ENCODE measurements at places on chromosomes 4 and X. TPM values are rescaled to one million over a fixed set of nuclear protein-coding genes. Genes with fewer than 3 reads are reported as not detected.

CENPVL2 gene
- total RNA-seq: 0.25 TPM

KDR gene
- total RNA-seq: 2.5 TPM

DNA sequence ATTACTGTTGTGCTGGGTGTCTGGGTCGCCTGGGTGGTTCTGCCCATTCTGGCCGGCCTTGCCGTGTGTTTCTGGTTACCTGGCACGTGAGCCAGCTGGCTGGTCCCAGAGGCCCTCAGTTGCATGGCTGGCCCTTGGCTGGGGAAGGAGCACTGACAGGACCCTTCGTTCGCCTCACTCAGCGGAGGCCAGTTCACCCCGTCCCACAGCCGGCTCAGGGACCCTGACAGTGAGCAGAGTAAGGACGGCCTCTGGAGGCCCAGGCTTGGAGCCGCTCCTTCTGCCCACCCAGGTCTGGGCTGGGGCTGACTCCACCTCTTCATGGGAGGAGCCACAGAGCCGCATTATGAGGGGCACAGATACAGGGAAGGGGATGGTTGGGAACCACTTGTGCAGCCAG lies 20.3 kb upstream of the HGFAC start:
- H3K27me3 ChIP-seq: no peaks in the 10 kb centered on the region
- DNase-seq: no peak
- H3K27ac ChIP-seq: no peak overlapping the region

GRCh38 chr4:184267206-184267608 lies 49.5 kb upstream of the ENPP6 start:
- no peak overlapping the region for H3K4me3 ChIP-seq
- DNase-seq: no peak
- no peaks in the 10 kb centered on the region for H3K36me3 ChIP-seq
- no peak overlapping the region for H3K27ac ChIP-seq
- peaks cover 10% of the 10 kb centered on the region for H3K4me1 ChIP-seq
- H3K27me3 ChIP-seq: no peaks in the 10 kb centered on the region

PCSK1N gene
- 62.0 TPM for total RNA-seq

All from astrocyte (in vitro differentiated cells and primary cell).